Sigmoid colon (tissue), 7 donors: ENCODE measurements at places on chromosomes 11 and 22.

DNA sequence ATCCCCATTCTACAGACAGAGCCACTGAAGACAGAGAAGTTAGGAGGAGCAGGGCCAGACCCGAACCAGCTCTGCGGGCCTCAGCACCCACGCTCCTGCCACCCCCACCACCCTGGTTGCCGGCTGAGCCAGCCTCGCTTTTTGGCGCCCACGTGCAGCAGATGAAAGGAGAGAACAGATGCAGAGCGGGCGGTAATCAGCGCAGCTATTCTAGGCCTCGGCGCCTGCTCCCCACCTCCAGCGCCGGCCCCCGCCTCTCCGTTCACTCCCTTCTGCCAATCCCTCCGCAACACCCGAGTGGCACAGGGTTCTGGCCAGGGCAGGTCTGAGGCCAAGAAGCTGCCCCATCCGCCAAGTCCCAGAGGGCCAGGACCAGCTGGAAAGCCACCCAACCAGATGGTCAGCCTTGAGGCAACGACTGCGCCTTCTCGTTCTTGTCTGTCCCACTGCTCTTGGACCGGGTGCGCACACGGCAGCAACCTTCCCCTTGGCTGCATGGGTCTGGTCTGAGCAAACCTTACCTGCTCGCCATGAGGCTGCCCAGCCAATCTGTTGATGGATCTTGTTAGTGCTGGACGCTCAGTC, 16.8 kb downstream of the DNAL4 start:
- no peak overlapping the region for H3K27ac ChIP-seq
- no peak overlapping the region for H3K4me3 ChIP-seq
- no peaks in the 10 kb centered on the region for H3K36me3 ChIP-seq
- DNase-seq: no peak

- H3K27ac ChIP-seq: no peak overlapping the region
- no peaks in the 10 kb centered on the region for H3K27me3 ChIP-seq
- no peaks in the 10 kb centered on the region for H3K36me3 ChIP-seq
- no peak for DNase-seq
- H3K4me1 ChIP-seq: peaks cover 9% of the 10 kb centered on the region
These were observed 585.4 kb downstream of the SOX6 start for GRCh38 chr11:15770798-15771414.

- H3K27me3 ChIP-seq: no peaks in the 10 kb centered on the region
- no peak for DNase-seq
- peaks cover 3% of the 10 kb centered on the region for H3K4me1 ChIP-seq
- H3K4me3 ChIP-seq: no peak overlapping the region
- H3K36me3 ChIP-seq: no peaks in the 10 kb centered on the region
These were observed 38.1 kb upstream of the LDLRAD3 start for GRCh38 chr11:35905646-35906276.

GRCh38 chr11:19018901-19019300, 41.6 kb downstream of the MRGPRX2 start:
- no peak for DNase-seq
- H3K36me3 ChIP-seq: no peaks in the 10 kb centered on the region
- H3K27ac ChIP-seq: no peak overlapping the region
- no peaks in the 10 kb centered on the region for H3K4me1 ChIP-seq

DNA sequence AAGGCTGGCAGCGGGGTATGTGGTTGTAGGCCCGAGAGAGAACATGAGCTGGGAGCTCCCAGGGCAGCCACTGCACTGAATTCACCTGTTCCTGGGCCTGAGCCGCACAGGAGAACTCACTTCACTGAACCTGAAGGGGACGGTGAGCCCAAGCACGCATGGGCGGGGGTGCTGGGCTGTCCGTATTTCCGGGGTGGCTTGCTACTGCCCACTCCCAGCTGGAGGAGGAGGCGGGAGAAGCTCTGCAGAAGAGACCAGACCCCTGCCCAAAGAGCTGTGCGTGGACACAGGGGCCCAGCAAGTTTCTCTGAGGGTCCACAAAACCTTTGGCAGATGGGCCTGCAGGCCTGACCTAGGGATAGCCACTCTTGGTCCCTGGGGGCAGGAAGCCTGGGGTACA, 4.8 kb downstream of the TTLL12 start:
- DNase-seq: no peak
- no peaks in the 10 kb centered on the region for H3K36me3 ChIP-seq
- H3K27me3 ChIP-seq: no peaks in the 10 kb centered on the region
- H3K27ac ChIP-seq: no peak overlapping the region
- peaks cover 14% of the 10 kb centered on the region for H3K4me1 ChIP-seq

- H3K4me1 ChIP-seq: no peaks in the 10 kb centered on the region
- H3K4me3 ChIP-seq: no peak overlapping the region
- DNase-seq: no peak
- no peak overlapping the region for H3K27ac ChIP-seq
- no peaks in the 10 kb centered on the region for H3K27me3 ChIP-seq
- H3K36me3 ChIP-seq: no peaks in the 10 kb centered on the region
These were observed 30.9 kb upstream of the FLI1 start for GRCh38 chr11:128662960-128663359.

- no peaks in the 10 kb centered on the region for H3K4me1 ChIP-seq
- no peaks in the 10 kb centered on the region for H3K36me3 ChIP-seq
- H3K27me3 ChIP-seq: no peaks in the 10 kb centered on the region
- DNase-seq: no peak
- H3K4me3 ChIP-seq: no peak overlapping the region
- H3K27ac ChIP-seq: no peak overlapping the region
These were observed 40.3 kb upstream of the DMC1 start for GRCh38 chr22:38610234-38610633.

DNA sequence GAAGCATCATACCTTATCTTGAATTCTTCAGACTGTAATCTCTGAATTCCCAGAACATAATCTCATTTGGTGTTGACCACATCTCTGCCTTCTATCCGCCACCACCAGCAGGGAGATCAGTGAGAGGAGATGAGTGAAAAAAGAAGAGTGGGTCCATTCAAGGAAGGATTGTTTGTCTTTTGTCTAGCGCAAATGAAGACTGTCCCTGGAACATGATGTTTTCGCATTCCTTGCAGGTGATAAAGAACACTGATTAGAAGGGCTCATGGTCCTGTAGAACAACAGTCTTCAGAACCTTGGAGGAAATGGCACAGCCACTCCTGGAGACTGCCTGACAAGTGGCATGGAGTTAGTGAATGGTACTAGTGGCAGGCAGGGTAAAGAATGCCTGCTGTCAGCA, 869.6 kb downstream of the JRKL start:
- H3K27ac ChIP-seq: no peak overlapping the region
- no peak for DNase-seq
- H3K4me1 ChIP-seq: no peaks in the 10 kb centered on the region
- no peaks in the 10 kb centered on the region for H3K36me3 ChIP-seq
- H3K4me3 ChIP-seq: no peak overlapping the region

- no peak overlapping the region for H3K4me3 ChIP-seq
- H3K27ac ChIP-seq: no peak overlapping the region
These were observed 48.8 kb upstream of the PHF21B start for GRCh38 chr22:45058622-45058912.

DNA sequence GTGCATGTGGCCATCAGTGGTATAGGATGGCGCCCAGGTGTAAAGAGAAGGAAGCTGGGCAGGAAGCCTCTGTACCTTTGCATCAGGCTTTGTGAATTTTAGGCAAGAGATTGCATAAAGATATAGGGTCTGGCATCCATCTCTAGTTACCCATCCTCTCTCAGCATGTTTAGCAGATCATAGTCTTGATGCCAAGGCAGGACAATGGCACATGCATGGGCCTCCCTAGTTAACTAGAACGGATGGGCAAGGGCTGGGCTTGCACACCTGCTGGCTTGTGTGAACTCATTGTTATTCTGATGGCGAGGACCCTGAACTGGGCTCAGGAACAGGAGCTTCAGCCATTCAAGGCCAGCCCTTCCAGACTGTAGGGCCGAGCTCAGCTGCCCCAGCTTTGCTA, 229.2 kb upstream of the NCAM1 start:
- no peaks in the 10 kb centered on the region for H3K4me1 ChIP-seq
- no peak overlapping the region for H3K27ac ChIP-seq
- no peaks in the 10 kb centered on the region for H3K27me3 ChIP-seq
- no peak for DNase-seq
- no peaks in the 10 kb centered on the region for H3K36me3 ChIP-seq
- no peak overlapping the region for H3K4me3 ChIP-seq

- H3K27ac ChIP-seq: no peak overlapping the region
- H3K27me3 ChIP-seq: peaks cover 5% of the 10 kb centered on the region
- no peaks in the 10 kb centered on the region for H3K4me1 ChIP-seq
- no peaks in the 10 kb centered on the region for H3K36me3 ChIP-seq
- DNase-seq: no peak
These were observed 29.3 kb downstream of the LMO1 start for GRCh38 chr11:8234425-8234821.

GRCh38 chr11:65911682-65912568, 6.9 kb downstream of the C11orf68 start:
- DNase-seq: peak; percentile 85
- H3K4me1 ChIP-seq: peaks cover 41% of the 10 kb centered on the region
- peak overlapping the region; percentile 33 for H3K27ac ChIP-seq
- no peak overlapping the region for H3K4me3 ChIP-seq
- no peaks in the 10 kb centered on the region for H3K27me3 ChIP-seq

DNA sequence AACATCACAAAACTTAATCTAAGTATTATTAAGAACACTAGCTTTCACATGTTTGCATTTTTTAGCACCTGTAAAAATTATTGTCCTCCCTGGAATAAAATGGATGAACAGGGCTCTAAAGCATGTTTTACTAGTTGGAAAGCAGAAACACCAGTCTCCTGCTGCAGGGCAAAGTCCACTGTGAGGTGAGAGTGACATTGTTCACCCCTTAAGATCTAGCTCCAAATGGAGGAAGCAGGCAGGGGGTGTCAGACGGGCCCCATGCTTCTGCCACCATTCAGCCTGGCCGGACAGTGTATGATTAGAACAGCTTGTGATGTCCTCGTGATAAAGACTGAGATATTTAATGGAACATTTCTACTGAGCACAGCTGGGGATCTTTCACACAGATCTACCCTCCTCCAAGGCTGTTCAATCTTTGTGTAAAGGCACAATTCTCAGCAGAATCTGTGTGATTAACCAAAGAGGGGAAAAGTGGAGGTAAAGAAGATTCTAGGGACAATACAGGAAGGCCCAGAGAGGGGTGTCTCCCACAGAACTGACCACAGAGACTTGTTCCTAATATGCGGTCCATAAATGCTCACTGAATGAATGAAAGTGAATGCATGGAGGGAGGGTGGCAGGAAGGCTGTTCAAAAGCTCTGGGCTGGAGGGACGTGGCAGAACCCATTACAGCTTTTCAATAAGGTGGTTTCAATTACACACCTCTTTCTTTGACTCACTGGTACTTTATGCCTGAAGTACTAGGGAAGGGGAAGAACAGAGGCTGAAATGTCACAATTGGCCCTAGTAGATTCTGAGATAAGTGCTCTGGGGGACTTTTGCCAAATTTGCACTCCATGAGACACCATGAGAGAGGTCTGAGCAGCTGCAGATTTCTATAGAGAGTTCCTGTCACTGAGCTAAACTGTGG, 239.1 kb upstream of the ARHGAP20 start:
- no peaks in the 10 kb centered on the region for H3K4me1 ChIP-seq
- no peak overlapping the region for H3K4me3 ChIP-seq
- no peaks in the 10 kb centered on the region for H3K36me3 ChIP-seq
- no peak for DNase-seq
- H3K27ac ChIP-seq: peak overlapping the region; percentile 6

- no peaks in the 10 kb centered on the region for H3K36me3 ChIP-seq
- no peak for DNase-seq
- H3K27me3 ChIP-seq: no peaks in the 10 kb centered on the region
- no peaks in the 10 kb centered on the region for H3K4me1 ChIP-seq
- H3K4me3 ChIP-seq: no peak overlapping the region
These were observed 8.6 kb upstream of the GNAZ start for GRCh38 chr22:23061471-23062280.

DNA sequence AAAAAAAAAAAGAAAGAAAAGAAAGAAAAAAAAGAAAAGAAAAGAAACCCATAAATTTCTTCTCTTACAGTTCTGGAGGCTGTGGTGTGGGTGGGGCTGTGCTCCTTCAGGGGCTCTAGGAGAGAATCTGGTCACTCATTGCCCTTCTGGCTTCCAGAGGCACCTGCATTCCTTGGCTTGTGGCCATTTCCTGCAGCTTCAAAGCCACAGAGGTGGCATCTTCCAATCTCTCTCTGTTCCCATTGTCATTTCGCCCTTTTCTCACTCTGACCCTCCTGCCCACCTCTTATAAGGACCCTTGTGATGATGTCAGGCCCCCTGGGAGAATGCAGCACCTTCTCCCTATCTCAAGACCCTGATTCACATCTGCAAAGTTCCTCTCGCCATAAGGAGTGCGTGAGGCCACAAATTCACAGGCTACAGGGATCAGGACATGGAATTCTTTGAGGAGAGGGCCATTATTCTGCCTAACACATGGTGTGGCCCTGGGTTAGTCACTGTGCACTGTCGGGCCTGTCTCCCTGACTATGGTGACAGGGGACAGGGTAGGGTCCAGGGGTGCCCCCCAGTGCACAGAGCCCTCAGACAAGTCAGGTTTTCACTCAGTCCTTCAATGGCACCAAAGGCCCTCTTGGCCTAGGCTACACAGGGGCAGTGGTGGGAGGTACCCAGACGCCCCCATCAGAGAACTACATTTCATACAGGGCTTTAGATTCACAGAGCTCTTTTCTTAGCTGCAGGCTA, 38.6 kb upstream of the PRR5 start:
- H3K27ac ChIP-seq: no peak overlapping the region
- peaks cover 18% of the 10 kb centered on the region for H3K4me1 ChIP-seq
- peak; percentile 60 for DNase-seq
- H3K36me3 ChIP-seq: no peaks in the 10 kb centered on the region
- H3K27me3 ChIP-seq: no peaks in the 10 kb centered on the region
